EH (cell line): ENCODE measurements at places on chromosomes 11 and 22.

DNA sequence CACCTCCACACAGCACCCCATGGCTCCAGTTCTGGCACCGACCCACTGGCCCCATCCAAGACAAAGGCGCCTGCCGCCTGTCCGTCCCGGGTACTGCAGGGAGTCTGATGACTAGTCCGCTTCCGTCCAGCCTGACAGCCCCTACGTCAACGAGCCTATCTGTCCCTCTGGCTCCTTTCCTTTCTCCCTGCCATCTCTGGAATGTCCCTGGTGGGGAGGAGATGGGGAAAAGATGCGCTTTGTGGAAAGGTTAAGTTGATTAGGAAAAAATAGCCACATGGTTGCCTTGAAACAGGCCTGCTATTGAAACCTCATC, 10.4 kb downstream of the PDGFB start:
- no peak for DNase-seq

- no peak for DNase-seq
These were observed 64.8 kb downstream of the PHF21B start for GRCh38 chr22:44944883-44945601.

GRCh38 chr11:64294774-64295173, 3.7 kb downstream of the KCNK4 start:
- DNase-seq = peak; percentile 65

DNA sequence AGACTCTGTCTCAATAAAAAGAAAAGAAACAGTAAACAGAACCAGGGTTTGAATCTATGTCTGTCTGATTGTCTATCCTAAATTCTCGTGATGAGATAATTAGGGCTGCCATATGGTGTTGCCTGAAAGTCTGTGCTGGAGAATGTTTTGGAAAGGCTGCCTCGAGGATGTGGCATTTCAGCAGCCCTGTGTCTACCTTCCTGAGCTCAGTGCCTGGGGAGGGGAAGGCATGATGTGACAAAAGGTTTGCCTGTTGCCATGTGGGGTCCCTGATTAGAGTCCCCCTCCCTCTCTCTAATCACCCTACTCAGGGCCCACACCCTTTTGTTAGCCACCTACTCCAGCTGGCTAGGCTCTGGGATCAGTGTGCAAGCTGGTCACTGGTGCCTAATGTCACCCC, 15.2 kb downstream of the CD82 start:
- no peak for DNase-seq

DNA sequence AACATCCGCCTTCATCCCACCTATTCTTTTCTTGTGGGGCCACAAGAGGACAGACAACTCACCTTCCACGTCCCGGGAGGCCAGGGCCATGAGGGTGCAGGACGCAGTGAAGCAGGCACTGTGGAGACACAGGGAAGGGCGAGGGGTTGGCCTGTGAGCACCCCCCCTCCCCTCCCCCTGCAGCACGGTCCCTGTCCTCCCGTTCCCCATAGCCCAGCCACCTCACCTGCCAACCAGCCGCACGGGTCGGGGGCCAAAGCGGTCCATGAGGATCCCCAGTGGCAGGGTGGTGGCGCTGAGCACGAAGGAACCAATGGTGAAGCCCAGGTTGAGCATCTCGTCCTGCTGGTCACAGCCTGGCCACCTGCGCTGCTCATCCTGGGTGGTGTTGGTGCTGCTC, 14.6 kb downstream of the SLC43A1 start:
- DNase-seq = no peak

DNA sequence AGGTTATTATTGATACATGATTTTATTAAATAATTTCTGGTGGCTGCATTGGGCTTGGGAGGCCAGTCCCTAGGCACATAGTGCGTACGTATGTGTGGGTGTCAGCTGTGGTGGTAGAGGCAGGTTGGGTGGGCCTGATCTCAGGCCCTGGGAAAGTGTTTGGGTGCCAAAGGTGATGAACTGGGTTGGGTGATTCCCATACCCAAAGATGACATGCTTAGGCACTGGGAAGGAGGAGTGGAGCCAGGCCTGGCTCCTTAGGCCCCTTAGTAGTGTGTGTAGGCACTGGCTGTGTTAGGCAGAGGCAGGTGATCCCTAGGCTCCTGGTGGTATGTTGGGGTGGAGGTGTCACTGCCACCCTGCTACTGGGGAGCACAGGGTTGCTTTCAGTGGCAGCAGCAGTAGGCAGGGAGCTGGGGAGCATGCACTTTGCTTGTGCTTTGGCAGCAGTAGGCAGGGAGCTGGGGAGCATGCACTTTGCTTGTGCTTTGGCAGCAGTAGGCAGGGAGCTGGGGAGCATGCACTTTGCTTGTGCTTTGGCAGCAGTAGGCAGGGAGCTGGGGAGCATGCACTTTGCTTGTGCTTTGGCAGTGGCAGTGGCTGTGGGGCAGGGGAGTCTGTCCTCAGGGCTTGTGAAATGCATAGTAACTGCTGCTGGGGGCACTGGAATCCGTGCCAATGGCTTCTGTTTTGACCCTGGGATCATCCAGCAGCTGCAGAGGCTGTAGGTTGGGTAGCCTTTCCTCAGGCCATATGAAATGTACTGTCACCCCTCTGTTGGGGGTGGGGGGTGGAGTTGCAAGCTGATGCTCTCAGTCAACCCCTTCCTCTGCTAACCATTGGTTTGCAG, 84.4 kb downstream of the RRM1 start:
- no peak for DNase-seq

DNA sequence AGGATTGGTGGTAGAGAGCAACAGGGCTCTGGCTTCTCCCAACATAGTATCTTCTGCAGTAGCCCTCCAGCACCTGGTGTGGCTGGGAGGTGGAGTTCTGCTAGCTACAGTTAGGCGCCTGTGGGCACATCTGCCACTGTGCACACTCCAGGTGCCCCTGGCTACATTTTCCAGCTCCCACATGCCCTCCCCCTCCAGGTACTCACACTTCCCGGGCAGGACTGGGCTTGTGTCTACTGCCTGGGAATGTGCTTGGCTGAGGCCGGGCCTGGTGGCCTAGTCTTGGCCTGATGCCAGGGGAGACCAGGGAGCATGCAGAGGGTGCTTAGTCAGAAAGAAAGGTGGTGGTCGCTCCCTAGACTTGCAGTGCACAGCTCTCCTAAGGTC, 15.8 kb downstream of the PHLDB1 start:
- peak; percentile 65 for DNase-seq

- DNase-seq = no peak
These were observed 640.2 kb downstream of the LRRC4C start for GRCh38 chr11:40819230-40819629.

- DNase-seq = no peak
These were observed 3.8 kb downstream of the SHISA8 start for GRCh38 chr22:41911001-41911611.

DNA sequence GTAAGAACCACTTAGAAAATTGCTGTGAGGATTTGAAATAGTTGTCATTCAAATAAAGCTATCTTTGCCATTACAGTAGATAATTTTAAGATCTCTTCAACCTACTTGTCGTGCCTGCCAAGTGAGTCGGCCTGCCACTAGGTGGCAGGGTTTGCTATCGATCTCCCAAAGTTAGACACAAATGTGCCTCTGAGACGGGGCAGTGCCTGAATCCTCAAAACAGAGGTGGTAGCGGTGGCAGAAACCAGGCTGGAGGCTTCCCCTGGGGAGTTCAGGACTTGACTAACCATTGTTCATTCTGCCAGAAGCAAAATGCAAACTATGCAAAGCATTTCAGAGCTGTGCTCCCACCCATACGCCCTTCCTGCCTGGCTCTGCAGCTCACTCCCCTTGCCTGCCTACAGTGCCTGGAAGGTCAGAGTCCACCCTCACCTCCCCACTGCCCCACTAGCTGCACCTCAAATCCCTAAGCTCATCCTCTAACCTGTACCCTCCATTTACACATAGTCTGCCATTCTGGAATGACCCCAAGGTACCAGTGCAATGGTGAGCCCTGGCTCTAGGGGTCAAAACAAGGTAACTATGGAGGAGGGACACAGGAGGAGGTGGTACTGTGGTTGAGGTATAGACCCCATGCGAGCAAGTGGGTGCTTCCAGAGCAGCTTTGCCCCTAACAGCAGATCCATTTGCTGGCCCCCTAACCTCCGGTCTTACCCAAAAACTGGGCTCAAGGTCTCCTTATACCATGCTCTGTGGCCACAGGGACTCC, 82.1 kb downstream of the C11orf58 start:
- DNase-seq = peak; percentile 65

DNA sequence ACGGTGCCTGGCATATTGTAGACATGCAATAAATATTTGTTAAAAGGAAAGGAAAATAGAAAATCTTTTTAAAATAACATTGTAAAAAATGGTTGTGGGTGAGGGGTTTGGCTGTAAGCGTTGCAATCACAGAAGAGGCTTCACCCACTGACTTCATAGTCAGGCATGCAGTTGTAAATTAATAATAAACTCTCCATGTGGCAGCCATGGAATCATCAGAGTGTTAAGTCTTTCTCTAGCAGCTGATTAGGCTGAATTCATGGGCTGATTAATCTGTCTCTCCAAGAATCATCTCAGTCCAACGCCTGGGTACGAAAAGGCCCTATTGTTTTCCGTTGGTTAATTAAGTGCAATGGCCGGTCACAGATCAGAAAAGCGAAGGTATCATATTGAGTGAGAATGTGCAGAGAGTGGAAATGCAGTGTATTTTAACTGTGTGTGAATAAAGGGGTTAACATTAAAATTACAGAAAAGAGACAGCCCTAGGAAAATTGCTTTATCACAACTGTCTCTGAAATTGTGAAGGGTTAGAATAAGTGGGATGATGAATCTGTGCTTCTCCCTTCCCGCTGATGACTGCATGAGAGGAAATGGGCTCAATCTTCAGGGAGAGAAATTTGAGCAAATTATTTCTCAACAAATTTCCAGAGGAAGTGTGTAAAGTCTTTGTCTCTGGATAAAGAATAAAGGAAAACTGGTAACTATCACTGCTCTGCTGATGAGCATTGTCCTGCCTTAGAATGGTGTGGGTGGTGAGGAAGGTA, 269.0 kb downstream of the FAM76B start:
- DNase-seq = no peak

DNA sequence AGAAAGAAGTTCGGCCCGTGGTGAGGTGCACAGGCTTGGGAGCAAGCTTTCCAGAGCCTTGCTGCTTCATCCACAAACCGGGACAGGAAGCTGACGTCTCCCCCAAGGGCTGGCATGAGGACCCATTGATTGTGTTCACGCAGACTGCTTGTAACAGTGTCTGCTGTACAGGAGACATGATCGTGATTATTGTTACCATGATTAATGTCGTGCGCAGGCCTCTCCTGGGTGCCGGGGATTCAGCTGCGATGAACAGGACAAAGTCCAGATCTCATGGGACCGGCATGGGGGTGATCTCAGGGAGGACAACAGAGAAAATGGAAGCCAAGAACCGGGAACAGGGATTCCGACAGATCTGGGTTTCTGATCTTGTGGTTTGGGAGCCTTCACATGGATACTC, 219.9 kb downstream of the BRD1 start:
- DNase-seq = no peak

GRCh38 chr11:100684101-100685065, 2.7 kb upstream of the ARHGAP42 start:
- no peak for DNase-seq

GRCh38 chr22:43740587-43741270, 71.4 kb downstream of the EFCAB6 start:
- DNase-seq = no peak

DNA sequence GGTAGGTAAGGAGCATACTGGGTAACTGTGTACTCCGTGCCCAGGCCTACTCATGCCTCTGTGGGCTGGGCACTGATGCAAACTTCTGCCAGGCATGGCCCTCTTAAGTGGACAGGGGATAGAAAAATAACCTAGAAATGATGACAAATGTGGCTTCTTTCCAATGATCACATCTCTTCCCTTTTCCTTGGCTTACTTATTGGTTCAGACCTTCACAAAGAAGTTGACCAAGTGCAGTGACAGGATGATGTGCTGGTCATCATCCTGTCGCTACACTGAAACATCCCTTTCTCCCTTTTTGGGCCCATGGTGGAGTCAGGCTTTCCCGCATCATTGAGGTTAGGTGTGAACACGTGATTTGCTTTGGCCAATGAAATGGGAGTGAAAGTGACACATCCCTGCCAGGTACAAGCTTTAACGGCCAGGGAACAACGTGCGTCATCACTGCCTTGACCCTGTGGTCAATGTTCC, 31.8 kb upstream of the APOBEC3A start:
- DNase-seq = peak; percentile 50

GRCh38 chr11:66338276-66339161, 2.3 kb upstream of the RIN1 start:
- no peak for DNase-seq

DNA sequence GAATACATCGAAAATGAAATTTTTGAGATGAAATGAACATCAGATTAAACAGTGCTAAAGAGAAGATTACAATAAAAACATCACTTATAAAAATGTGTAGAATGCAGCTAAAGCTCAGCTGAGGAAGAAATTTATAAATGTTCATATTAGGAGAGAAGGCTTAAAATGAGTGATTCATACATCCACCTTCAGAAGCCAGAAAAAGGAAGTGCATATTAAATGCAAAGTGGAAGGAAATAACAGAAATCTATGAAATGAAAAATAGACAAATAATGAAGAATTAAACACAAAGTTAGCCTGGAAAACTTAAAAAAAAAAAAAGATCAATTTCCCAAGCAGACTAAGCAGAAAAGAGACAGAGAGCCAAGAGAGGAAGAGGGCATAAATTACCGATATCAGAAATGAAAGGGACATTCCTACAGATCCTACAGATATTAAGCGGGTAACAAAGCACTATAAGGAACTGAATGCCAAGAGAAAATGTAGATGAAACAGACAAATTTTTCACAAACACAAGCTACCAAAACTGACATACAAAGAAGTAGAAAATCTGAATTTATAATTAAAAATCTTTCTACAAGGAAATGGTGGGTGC, 7.2 kb upstream of the MOB2 start:
- no peak for DNase-seq

- DNase-seq = no peak
These were observed 20.8 kb downstream of the KCNA4 start for GRCh38 chr11:29996016-29996415.

GRCh38 chr11:92111287-92111686, 113.3 kb upstream of the FAT3 start:
- peak; percentile 13 for DNase-seq

GRCh38 chr22:32562401-32562800, 87.8 kb downstream of the FBXO7 start:
- no peak for DNase-seq

DNA sequence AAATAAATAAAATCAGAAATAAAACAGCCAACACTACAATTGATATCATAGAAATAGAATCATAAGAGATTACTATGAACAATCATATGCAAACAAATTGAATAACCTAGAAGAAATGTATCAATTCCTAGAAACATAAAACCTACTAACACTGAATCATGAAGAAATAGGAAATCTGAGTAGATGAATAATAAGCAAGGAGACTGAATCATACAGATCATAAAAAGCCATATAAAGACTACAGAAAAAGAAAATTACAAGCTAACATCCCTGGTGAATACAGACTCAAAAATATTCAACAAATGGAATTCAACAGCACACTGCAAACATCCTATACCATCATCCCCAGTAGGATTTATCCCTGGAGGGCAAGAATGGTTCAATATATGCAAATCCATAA, 135.6 kb downstream of the SBF2 start:
- peak; percentile 20 for DNase-seq

- no peak for DNase-seq
These were observed 12.9 kb downstream of the MN1 start for GRCh38 chr22:27788500-27789288.
